Chondrocyte (in vitro differentiated cells): ENCODE measurements at places on chromosomes 3 and 15. TPM values are rescaled to one million over a fixed set of nuclear protein-coding genes. Genes with fewer than 3 reads are reported as not detected.
A peak's percentile ranks its signal among the peaks of the same experiment; 100 is the strongest.

DNA sequence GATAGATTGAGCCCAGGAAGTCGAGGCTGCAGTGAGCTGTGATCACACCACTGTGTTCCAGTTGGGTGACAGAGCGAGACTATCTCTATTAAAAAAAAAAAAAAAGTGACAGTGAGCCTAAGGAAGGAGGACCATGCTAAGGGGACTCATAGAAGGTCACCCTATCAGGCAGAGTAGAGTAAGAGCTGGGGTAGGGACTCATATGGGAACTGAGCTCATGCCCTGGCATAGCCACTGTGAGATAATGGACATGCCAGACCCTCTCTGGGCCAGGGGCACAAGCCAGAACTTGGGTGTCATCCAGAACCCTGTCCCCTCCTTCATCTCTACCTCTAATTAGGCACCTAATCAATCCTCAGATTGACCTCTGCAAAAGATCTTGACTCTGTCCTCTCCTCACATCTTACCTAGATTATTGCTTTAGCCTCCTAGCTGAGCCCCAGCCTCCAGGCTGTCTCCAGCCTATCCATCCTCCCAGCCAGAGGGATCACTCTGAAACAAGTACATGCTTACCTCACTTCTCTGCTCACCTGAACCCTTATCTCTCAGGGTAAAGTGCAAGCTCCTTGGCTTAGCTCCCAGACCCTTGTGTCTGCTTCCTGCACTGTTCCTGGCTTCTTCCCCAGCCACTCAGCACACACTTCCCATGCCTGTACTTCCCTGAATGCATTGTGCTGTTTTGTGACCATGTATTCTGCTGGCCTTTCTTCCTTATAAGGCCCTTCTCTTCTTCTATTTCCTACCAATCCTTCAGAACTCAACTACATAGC is 76.4 kb downstream of the DAPK2 start:
- no peaks in the 10 kb centered on the region for H3K36me3 ChIP-seq
- no peak for DNase-seq
- no peaks in the 10 kb centered on the region for H3K27me3 ChIP-seq
- no peak overlapping the region for H3K27ac ChIP-seq
- peaks cover 21% of the 10 kb centered on the region for H3K4me1 ChIP-seq

GRCh38 chr3:169128579-169128978 is 534.9 kb downstream of the MECOM start:
- H3K27ac ChIP-seq: no peak overlapping the region
- no peak overlapping the region for H3K4me3 ChIP-seq
- no peaks in the 10 kb centered on the region for H3K27me3 ChIP-seq
- no peak for DNase-seq

DNA sequence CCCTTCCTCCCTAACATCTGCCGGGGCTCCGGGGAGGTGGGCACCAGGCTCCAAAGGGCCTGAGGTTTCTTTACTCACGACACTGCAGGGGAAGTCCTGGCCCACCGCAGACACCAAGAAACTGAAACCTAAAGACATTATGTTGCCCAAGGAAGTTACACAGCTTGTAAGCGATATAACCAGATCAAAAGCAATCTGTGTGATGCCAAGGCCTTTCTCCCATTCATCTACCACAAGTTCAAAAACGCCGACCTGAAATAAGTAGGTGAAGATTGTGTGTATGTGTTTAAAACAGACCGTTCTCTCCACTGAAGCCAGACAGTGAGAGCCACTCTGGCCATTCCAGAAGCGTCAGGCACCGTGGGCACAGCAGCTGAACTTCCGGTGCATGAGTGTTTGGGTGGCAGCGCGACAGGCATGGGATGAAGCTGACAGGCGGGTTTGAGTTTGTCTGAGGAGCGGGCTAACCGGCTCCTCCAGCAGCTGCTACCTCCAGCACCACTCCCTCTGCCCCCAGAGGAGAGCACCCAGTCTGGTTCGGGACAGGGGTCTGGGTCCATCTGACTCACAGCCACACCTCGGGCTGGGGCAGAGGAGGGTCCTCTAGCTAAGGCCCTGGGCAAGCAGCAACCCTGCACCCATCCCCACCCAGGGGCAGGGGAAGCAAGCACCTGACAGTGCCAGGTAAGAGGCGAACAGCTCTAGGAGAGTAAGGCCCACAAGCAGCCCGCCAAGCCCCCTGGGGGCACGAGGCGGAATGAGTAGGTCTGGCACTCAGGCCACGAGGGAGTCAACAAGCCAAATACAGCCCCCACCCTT is 1.3 kb downstream of the TNK2 start:
- H3K27me3 ChIP-seq: no peaks in the 10 kb centered on the region
- H3K4me1 ChIP-seq: peaks cover 34% of the 10 kb centered on the region
- H3K4me3 ChIP-seq: peak overlapping the region; percentile 79
- DNase-seq: peak; percentile 90
- H3K27ac ChIP-seq: no peak overlapping the region
- H3K36me3 ChIP-seq: no peaks in the 10 kb centered on the region

GRCh38 chr3:188353426-188353825 is 199.5 kb downstream of the LPP start:
- no peaks in the 10 kb centered on the region for H3K27me3 ChIP-seq
- DNase-seq: no peak
- no peak overlapping the region for H3K27ac ChIP-seq
- H3K4me1 ChIP-seq: peaks cover 46% of the 10 kb centered on the region
- H3K36me3 ChIP-seq: peaks cover 7% of the 10 kb centered on the region

DNA sequence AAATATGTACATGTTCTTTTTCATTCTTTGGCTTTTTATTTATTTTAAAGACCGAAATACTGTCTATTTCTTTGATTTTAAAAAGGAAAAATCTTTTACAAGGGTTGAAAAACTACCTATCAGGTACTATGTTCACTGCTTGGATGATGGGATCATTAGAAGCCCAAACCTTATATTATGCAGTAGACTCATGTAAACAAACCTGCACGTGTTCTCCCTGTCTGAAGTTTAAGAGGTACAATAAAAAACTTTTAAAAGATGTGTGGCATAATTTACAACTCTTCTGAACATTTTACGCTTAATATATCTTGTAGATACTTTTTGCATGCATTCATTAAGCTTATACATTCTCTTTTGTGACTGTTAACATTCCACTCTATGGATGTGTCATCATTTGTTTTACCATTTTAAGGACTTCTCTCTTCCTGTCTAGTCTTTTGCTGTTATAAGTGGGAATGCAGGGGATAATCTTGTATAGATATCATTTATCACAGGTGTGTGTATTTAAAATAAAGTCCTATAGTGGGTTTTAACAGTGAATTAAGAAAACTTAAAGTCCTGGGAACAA is 6.2 kb downstream of the MGA start:
- no peak overlapping the region for H3K4me3 ChIP-seq
- H3K4me1 ChIP-seq: peaks cover 35% of the 10 kb centered on the region
- DNase-seq: no peak
- H3K36me3 ChIP-seq: peaks cover 5% of the 10 kb centered on the region
- H3K27ac ChIP-seq: peak overlapping the region; percentile 77
- no peaks in the 10 kb centered on the region for H3K27me3 ChIP-seq

GRCh38 chr3:160278210-160278609 is 53.0 kb downstream of the C3orf80 start:
- no peak overlapping the region for H3K4me3 ChIP-seq
- H3K36me3 ChIP-seq: peaks cover 22% of the 10 kb centered on the region

DNA sequence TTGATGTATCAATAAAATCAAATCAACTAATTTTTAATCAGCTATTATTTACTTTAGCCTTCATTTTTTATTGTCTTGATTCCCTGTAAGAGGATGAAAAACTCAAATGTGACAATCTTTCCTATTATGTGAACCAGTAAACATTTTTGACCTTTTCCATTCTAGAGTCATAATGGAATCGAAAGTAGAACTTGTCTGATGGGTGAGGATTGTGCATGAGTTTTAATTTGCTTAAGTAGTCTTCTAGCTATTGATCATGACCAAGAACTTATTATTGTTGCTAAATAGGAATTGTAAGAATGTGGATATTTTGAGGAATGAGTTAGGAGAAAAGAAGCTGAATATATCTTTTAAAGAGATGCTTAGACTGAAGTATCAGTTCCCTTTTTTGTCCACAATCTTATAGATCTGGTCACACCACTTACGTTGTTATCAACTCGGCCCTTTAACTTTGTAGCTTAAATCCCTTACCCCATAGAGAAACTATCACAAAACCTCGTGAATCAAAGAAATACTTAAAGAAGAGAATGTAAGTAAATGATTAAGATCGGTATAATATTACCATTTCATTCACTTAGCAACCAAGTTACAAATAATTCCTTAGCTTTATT is 147.3 kb downstream of the TP63 start:
- peaks cover 10% of the 10 kb centered on the region for H3K27me3 ChIP-seq
- no peaks in the 10 kb centered on the region for H3K4me1 ChIP-seq
- H3K36me3 ChIP-seq: no peaks in the 10 kb centered on the region
- no peak overlapping the region for H3K27ac ChIP-seq
- H3K4me3 ChIP-seq: no peak overlapping the region

DNA sequence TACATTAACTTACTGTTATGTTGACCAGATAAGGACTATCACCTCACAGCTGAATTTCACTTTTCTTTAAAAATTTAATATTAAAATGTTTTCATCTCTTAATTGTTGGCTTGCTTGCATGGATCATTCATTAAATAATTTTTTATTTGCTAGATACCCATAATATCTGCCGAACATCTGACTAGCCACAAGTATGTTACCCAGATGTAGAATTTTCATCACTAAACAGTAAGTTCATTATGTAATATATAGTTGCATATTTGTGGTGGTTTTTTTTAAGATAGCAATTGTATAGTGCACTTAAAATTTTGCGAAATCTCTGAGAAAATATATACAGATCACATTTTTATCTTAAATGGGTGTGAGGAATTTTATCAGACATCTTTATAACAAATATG is 190.4 kb downstream of the MBNL1 start:
- no peak overlapping the region for H3K4me3 ChIP-seq
- peaks cover 11% of the 10 kb centered on the region for H3K4me1 ChIP-seq
- peaks cover 15% of the 10 kb centered on the region for H3K36me3 ChIP-seq
- no peak for DNase-seq
- H3K27me3 ChIP-seq: no peaks in the 10 kb centered on the region
- no peak overlapping the region for H3K27ac ChIP-seq

- peaks cover 2% of the 10 kb centered on the region for H3K36me3 ChIP-seq
- H3K27ac ChIP-seq: peak overlapping the region; percentile 62
- H3K27me3 ChIP-seq: no peaks in the 10 kb centered on the region
Measured at GRCh38 chr3:140953028-140953960, 11.7 kb downstream of the SLC25A36 start.

DNA sequence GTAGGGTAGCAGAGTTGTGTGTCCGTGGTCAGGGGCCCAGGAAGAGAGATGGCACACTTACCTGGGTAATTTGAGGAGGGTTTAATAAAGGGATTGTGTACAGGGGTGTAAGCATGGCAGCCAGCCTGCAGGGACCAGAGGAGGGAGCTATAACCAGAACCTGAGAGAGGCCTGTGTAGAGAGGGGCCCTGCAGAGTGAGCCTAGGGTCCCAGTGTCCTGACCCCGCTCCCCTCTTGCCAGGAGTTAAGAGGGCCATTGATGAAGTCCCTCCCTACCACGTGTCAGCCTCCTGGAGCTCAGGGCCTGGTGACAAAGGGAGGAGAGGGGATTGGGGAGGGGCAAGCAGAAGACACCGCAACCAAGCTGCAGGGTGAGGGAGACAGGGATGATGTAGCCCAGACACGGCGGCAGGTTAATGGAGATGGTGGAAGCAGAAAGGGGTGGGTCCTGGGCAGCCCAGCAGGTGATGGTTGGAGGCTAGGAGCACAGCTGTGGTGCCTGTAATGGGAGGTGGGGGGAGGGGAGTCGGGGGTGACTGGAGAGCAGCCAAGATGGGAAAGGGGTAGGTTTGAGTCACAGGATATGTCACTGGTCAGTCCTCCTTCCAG is 165.4 kb upstream of the TOPAZ1 start:
- H3K4me1 ChIP-seq: no peaks in the 10 kb centered on the region
- DNase-seq: no peak
- H3K4me3 ChIP-seq: no peak overlapping the region

GRCh38 chr3:189625071-189625470 is 6.1 kb upstream of the TP63 start:
- no peak for DNase-seq
- no peak overlapping the region for H3K4me3 ChIP-seq
- H3K27ac ChIP-seq: no peak overlapping the region
- H3K4me1 ChIP-seq: peaks cover 4% of the 10 kb centered on the region
- H3K36me3 ChIP-seq: no peaks in the 10 kb centered on the region
- peaks cover 5% of the 10 kb centered on the region for H3K27me3 ChIP-seq

GRCh38 chr3:3196148-3196861 is 16.8 kb upstream of the CRBN start:
- no peaks in the 10 kb centered on the region for H3K36me3 ChIP-seq
- no peak overlapping the region for H3K4me3 ChIP-seq
- H3K4me1 ChIP-seq: peaks cover 3% of the 10 kb centered on the region
- no peak for DNase-seq

DNA sequence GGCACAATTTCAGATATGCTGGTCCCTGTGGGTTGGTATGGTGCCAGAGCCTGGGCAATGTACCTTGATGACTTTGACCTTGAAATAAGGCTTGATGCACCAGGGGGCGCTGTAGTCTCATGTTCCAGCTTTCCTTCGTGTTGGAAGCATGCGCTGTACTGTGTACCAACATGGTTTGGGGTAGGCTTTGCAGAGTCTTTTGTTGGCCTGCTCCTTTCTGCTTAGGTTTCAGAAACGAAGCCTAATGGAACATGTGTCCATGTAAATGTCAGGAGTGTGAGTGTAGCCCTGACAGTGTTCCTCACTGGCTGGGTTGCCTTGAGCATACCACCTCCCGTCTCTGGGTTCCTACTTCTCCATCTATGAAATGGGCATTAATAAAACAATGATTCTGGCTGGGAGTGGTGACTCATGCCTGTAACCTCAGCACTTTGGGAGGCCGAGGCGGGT is 3.6 kb upstream of the CCR4 start:
- no peaks in the 10 kb centered on the region for H3K4me1 ChIP-seq
- no peak overlapping the region for H3K4me3 ChIP-seq
- H3K36me3 ChIP-seq: no peaks in the 10 kb centered on the region
- no peak for DNase-seq
- H3K27me3 ChIP-seq: no peaks in the 10 kb centered on the region

- H3K4me1 ChIP-seq: peaks cover 7% of the 10 kb centered on the region
- no peaks in the 10 kb centered on the region for H3K27me3 ChIP-seq
- no peak overlapping the region for H3K27ac ChIP-seq
- no peak for DNase-seq
Measured at GRCh38 chr3:112894258-112894657, 47.6 kb upstream of the CD200R1L start.

DNA sequence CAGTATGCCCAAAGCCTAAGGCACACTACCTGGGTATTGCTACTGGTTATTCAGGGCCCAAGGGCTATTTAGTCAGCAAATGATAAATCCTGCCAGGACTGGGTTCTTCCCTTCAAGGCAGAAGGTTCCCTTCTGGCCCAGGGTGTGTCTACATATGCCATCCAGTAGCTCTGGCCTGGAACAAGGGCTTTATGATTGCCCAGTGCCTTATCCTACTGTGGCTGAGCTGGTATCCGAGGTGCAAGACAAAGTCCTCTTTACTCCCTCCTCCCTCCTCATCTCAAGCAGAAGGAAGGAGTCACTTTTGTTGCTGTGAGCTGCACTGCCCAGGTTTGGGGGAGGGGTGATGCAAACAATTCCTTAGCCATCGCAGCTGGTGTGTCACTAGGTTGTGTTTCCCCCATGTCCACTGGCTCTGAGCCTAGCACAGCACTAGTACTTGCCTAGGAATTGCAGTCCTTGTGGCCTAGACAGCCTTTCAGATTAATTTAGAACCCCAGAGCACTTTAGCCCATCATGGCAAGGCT is 221.8 kb upstream of the TGFBR2 start:
- H3K27ac ChIP-seq: no peak overlapping the region
- peaks cover 7% of the 10 kb centered on the region for H3K36me3 ChIP-seq
- no peaks in the 10 kb centered on the region for H3K4me1 ChIP-seq

Gene MCF2L2
- 1.6 to 2.6 TPM (median 2.1 TPM) in 3 replicates for total RNA-seq

Gene ALDH1A3
- total RNA-seq: 0.51 to 0.55 TPM in 2 of 3 replicates, not detected in the other

Gene COL7A1
- total RNA-seq: 15.9 to 36.6 TPM (median 36.5 TPM) in 3 replicates

Gene SERP1
- total RNA-seq: 90.8 to 103 TPM (median 91.4 TPM) in 3 replicates

Gene DAZL
- total RNA-seq: not detected in 3 replicates

Gene DNAH12
- total RNA-seq: 0.02 to 0.29 TPM (median 0.15 TPM) in 3 replicates

Gene MRPL3
- 51.8 to 58.0 TPM (median 56.6 TPM) in 3 replicates for total RNA-seq

Gene OR5K2
- not detected in 3 replicates for total RNA-seq

Gene C3orf38
- 25.4 to 28.6 TPM (median 27.0 TPM) in 3 replicates for total RNA-seq

Gene SIDT1
- not detected in 3 replicates for total RNA-seq

Gene A4GNT
- not detected in 3 replicates for total RNA-seq
